Osteocyte (in vitro differentiated cells): ENCODE measurements at places on chromosomes 16 and 17. TPM values are rescaled to one million over a fixed set of nuclear protein-coding genes. Genes with fewer than 3 reads are reported as not detected.

Gene CLEC18A
- 1.1 and 1.2 TPM in 2 replicates for total RNA-seq

Gene CD300H
- not detected in 2 replicates for total RNA-seq

Gene HCRT
- total RNA-seq: not detected in 2 replicates

Gene CRISPLD2
- total RNA-seq: 3.3 and 3.5 TPM in 2 replicates

Gene TBC1D3L
- total RNA-seq: 26.2 and 28.5 TPM in 2 replicates

Gene ACSM3
- total RNA-seq: 0.94 and 1.7 TPM in 2 replicates

Gene RTN4RL1
- total RNA-seq: 3.7 and 3.8 TPM in 2 replicates

Gene CDH16
- not detected in 2 replicates for total RNA-seq

Gene PIK3R5
- total RNA-seq: not detected in 2 replicates

Gene CHD9NB
- total RNA-seq: 3.4 and 4.8 TPM in 2 replicates

Gene DLG4
- total RNA-seq: 32.6 and 38.5 TPM in 2 replicates

Gene CBX2
- total RNA-seq: 9.9 and 12.7 TPM in 2 replicates

Gene SLC13A5
- total RNA-seq: not detected in 2 replicates

Gene PRSS8
- total RNA-seq: not detected in 2 replicates

Gene SPNS2
- total RNA-seq: 0.31 TPM in 1 of 2 replicates, not detected in the other

Gene UBE2O
- 30.7 and 32.4 TPM in 2 replicates for total RNA-seq

Gene RSAD1
- 36.7 and 37.5 TPM in 2 replicates for total RNA-seq

Gene EFCAB13
- 1.9 and 2.7 TPM in 2 replicates for total RNA-seq

Gene SRSF1
- 158 and 161 TPM in 2 replicates for total RNA-seq

Gene MILR1
- not detected in 2 replicates for total RNA-seq

Gene CCL5
- total RNA-seq: not detected in 2 replicates

Gene HOXB1
- total RNA-seq: not detected in 2 replicates

Gene APOBR
- total RNA-seq: 0.16 TPM in 1 of 2 replicates, not detected in the other

Gene NDRG4
- total RNA-seq: 10.5 and 13.1 TPM in 2 replicates

Gene RHBDL3
- 0.11 TPM in 1 of 2 replicates, not detected in the other for total RNA-seq

Gene SEPTIN1
- 1.5 and 2.0 TPM in 2 replicates for total RNA-seq

Gene UMOD
- total RNA-seq: not detected in 2 replicates

Gene CDYL2
- total RNA-seq: 1.8 and 1.9 TPM in 2 replicates

Gene HOXB3
- total RNA-seq: 0.46 TPM in 1 of 2 replicates, not detected in the other

Gene SHPK
- total RNA-seq: 8.5 and 9.8 TPM in 2 replicates

Gene SHBG
- 0.97 and 1.4 TPM in 2 replicates for total RNA-seq

Gene TK1
- 16.0 and 16.2 TPM in 2 replicates for total RNA-seq

Gene MT4
- not detected in 2 replicates for total RNA-seq

Gene TMC6
- total RNA-seq: 31.2 and 32.6 TPM in 2 replicates

Gene ADAM11
- 1.0 and 1.7 TPM in 2 replicates for total RNA-seq

Gene ST6GALNAC2
- 1.9 and 3.3 TPM in 2 replicates for total RNA-seq

Gene CHST4
- total RNA-seq: not detected in 2 replicates

Gene WNK4
- 0.16 TPM in 2 replicates for total RNA-seq
